ENCODE measurements at places on chromosomes 3 and 15.

GRCh38 chr3:30183421-30183820, 423.0 kb upstream of the TGFBR2 start:
- no peak for DNase-seq

GRCh38 chr3:23481616-23482278, 278.6 kb downstream of the UBE2E2 start:
- DNase-seq = no peak

DNA sequence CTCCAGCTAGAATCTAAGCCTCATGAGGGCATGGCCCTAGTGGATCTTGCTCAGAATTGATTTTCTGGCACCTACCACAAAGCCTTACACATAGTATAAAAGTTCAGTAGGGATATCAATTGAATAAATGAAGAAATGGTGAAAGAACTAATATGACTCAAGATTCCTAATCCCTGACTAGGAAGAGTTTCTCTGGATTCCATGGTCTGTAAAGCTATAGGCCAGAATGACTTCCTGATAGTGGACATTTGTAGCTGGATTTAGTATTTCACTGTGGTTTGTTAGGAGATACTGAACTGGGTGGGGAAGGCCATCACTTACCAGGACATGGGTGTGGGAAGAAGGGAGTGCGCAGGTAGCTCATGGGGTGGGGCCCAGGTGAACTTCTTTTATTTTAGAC, 168.9 kb downstream of the RAP2B start:
- no peak for DNase-seq

DNA sequence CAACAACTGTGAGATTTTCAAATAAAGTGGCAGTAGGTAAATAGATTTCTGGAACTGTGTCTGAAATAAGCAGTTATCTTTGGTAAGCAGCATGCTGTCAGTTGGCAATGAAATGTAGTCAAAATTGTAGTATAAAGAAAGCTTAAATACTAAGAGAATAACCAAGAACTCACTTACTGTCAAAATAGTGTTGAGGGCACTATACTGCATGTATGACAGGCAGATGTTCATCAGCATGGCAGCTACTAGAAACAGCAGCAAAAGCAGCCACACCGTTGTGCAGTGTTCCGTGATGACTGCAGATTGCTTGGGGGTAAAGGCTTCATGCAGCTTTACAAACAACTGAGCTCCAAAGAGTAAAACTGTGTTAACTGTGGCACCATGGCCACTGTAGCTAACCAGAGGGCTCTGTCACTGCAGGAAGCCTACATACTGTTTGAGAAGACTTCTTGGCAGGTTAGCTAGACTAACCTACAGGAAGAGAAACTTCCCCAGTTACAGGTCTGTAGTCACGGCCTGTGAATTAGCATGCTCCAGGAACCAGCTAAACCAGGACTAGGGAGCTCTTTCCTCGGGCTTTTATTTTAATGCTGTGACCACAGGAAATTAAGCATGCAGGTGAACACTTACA, 459.7 kb downstream of the TBL1XR1 start:
- DNase-seq = no peak

GRCh38 chr3:141379250-141379966, 11.1 kb downstream of the ZBTB38 start:
- no peak for DNase-seq
